ENCODE measurements at places on chromosomes 2 and 18.

DNA sequence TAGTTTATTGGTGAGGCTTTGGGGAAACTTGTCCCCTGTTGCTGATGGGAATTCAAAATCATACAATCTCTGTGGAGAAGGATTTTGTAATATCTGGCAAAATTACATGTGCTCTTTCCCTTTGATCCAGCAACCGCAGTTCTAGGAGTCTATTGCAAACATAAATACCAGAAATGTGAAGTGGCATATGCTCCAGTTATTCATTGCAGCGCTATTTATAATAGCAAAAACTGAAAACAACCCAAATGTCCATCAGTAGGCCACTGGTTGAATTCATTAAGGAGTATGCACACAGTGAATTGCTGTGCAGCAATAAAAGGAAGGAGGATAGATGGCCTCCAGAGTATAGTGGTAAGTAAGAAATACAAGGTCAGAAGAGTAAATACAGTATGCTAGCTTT, 76.5 kb downstream of the HNRNPLL start:
- no peak for DNase-seq

- DNase-seq: no peak
These were observed 27.8 kb downstream of the ANO7 start for GRCh38 chr2:241216211-241216761.

- DNase-seq: no peak
These were observed 223.2 kb downstream of the ANAPC1 start for GRCh38 chr2:111660811-111661210.

- no peak for DNase-seq
These were observed 19.6 kb downstream of the CUL3 start for GRCh38 chr2:224565452-224566035.

DNA sequence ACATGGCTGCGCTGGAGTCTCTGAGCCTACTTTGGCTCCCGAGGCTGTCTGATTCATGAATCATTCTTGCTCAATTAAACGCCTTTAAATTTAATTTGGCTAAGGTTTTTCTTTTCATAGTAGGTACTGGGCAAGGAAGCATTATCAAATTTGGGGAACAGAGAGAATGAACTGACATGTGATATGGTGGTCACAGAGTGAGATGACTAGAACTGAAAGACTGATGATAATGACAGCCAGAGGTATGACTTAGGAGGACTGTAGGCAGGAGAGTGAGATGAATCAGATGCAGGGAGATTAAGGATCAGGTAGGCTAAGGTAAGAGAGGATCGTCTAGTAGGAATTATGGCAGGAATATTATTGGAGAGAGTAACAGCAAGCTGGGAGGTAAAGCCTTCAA, 40.9 kb upstream of the ST8SIA3 start:
- DNase-seq: no peak

DNA sequence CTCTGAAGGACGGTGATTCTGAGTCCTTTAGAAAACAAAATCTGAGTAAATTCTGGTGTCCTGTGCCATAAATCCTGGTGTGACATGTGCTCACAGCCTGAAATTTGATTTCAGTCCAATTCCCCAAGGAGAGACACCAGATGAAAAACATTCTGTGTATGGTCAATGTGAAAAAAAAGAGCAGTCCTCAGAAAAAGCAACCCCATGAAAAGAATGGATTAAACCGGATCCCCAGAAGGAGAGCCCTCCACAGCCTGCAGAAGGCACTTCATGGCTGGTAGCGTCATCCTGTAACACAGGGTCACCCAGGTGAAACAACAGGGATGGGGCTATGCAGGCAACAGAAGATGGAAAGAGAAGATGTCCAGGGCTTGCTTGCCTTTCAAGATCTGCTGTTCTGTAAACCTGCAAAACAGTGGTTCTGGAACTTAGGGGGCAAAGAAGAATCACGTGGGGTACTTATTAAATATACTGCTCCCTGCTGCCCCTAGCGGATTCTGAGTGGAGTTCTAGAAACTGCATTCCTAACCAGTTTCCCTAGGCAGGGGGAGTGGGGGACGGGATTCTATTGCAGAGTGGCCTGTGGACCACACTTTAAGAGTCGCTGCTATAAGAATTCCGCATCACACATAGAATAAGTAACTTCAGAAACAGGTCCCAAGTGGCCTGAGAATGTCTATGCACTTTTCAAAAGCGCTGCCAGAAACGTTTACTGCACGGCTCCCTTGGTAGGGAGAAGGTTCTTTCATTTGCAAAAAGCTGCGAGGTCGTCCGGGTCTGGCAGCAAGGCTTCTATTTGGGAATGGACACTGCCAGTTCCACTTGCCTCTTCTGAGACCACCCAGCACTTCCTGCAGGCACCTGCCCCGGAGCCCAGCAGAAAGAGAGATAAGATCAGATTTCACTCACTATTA, 118.9 kb upstream of the ARL5A start:
- DNase-seq: no peak

- no peak for DNase-seq
These were observed 71.3 kb downstream of the KANSL1L start for GRCh38 chr2:210099940-210100339.

- DNase-seq: no peak
These were observed 41.4 kb downstream of the ATP6V1C2 start for GRCh38 chr2:10762651-10763460.

- no peak for DNase-seq
These were observed 419.2 kb downstream of the NR4A2 start for GRCh38 chr2:155913356-155913755.

- DNase-seq: no peak
These were observed 35.4 kb downstream of the MGAT5 start for GRCh38 chr2:134289225-134289624.

DNA sequence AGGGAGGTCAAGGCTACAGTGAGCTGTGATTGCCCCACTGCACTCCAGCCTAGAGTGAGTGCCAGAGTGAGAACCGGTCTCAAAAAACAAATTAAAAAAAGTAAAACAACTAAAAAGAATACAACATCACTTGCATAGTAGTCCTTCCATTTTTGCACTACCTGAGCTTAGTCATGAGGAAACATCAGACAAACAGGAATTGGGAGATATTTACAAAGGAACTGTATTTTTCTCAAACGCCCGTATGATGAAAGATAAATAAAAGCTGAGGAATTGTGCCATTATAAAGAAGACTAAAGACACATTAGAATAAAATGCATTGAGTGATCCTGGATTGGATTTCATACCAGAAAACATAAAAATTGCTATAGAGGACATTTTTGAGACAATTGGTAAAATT, 50.0 kb upstream of the ATP8B1 start:
- no peak for DNase-seq

DNA sequence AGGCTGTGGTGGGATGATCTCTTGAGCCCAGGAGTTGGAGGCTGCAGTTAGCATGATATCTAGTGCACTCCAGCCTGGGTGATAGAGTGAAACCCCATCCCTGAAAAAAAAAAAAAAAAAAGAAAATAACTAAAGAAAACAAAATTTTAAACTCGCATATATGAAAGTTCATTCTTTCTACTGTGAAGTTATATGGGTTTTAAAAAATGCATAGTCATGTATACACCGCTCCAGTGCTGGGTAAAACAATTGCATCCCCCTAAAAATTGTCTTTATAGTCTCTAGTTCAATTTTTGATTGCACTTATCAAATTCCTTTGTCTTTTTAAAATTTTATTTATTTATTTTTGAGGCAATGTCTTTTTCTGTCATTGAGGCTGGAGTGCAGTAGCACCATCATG, 65.0 kb upstream of the ACYP2 start:
- DNase-seq: no peak

- DNase-seq: no peak
These were observed 15.5 kb upstream of the SIX2 start for GRCh38 chr2:45024600-45025291.

- no peak for DNase-seq
These were observed 6.8 kb downstream of the DNAJB2 start for GRCh38 chr2:219285894-219286425.

DNA sequence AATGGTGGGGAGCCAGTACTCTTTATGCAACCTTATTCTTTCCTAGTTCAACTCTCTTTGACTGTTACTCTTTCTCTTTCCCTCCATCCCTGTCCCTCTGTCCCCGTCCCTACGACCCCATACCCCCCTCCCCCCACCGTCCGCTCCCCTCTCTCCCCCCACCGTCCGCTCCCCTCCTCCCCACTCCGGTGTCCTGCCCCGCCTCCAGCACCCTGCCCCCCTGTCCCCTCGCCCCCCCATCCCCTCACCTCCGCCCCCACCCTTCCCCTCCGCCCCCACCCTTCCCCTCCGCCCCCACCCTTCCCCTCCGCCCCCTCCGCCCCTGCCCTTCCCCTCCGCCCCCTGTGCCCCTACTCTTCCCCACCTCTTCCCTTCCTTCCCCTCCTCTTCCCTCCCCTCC, 128.4 kb downstream of the LPIN1 start:
- DNase-seq: no peak

DNA sequence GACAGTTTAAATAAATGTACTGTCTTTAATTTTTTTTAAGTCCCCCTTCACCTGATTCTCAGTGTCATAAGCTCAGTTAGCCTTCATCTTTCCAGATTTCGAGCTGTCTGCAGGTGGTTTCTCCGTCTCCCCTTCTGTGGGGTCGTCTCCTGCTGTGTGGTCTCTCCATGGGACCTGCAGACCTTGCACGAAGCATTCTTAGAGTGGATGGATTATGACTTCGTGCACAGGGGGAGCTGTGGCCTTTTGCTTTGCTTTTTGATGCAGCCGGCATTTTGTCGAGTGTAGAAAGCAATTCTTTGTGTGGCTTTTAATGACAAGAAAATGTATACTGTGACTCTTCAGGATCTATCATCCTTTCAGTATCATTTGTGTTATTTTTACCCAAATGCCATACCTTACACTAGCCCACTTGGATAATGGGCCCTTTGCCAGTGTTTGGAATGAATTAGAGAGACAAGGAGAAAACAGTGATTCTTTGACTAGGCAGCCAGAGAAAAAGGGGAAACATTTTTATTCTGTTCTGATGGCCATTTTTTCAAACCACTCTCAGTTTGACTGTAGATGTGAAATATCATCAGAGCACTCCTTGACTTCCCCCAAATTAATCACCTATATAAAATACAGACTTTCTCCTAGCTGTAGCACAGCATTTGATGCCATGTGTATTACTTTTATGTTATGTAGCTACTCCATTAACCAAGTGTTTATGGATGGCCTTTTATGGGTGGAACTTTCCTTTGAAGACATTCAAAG, 54.3 kb downstream of the ITGA6 start:
- no peak for DNase-seq

DNA sequence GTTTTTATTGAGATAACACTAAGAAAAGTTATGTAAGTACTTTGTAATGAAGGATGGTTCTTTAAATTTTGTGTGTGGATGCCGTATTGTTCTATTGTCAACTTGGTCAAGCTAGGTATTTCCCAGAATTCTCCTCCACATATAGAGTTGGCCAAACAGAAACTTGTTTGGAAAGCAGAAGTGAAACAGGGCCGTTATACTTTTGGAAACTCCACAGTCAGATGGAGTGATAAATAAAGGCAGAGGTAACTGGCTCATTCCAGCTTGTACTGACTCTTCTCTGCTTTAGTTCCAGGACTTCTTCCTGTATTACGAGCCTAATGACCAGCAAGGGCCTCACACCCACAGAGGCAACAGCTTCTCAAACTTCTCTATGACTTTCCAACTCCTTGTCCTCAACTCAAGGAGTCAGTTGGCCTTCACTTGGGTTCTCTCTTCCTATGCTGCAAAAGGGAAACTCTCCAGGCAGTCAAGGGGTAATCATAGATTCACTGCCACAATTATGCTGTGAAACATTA, 16.4 kb upstream of the STARD7 start:
- DNase-seq: no peak

- no peak for DNase-seq
These were observed 92.5 kb upstream of the ZNF532 start for GRCh38 chr18:58772161-58772560.

- no peak for DNase-seq
These were observed 971.0 kb upstream of the CDH2 start for GRCh38 chr18:29147944-29148343.

GRCh38 chr2:13919981-13920382, 712.5 kb upstream of the LRATD1 start:
- DNase-seq: no peak

GRCh38 chr2:184346338-184346862, 251.9 kb upstream of the ZNF804A start:
- no peak for DNase-seq

- no peak for DNase-seq
These were observed 217.6 kb upstream of the FN1 start for GRCh38 chr2:215653344-215654030.

GRCh38 chr2:71120195-71120594, 9.8 kb downstream of the MCEE start:
- no peak for DNase-seq

- no peak for DNase-seq
These were observed 223.0 kb downstream of the NBAS start for GRCh38 chr2:15337996-15338666.

GRCh38 chr18:48138660-48139430, 208.4 kb upstream of the SMAD2 start:
- DNase-seq: no peak

DNA sequence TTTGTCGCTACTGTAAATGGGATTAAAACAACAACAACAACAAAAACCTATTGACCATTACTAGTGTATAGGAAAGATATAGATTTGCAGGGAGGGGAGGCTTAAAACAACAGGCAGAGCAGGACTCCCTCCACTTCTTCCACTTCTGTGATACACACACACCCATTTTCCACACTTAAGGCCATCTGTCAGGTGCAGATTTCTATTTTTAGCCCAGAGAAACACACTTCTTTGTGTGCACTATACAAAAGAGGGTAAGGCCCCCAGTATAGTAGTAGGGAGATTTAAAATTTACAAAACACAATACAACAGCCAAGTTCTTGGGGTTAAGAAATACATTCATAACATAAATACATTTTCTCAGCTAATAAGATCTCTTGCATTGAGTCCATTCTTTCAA, 22.4 kb downstream of the PTPN2 start:
- DNase-seq: no peak

DNA sequence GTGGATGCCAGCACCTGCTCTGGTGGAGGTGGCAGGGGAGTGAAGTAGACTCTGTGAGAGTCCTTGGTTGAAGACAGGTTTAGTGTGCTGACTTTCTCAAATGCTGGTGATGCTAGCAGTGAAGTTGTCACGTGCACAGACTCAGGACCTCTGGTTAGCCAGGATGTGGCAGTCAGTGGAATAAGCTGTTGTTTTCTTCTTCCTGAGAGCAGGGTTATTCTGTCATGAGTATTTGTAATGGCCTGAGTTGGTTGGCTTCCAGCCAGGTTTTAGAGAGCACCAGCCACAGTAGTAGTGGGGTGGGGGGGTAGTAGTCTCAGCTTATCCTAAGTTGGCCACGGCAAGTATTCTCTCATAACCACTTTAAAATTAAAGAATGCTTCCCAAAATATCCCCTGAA, 238.5 kb upstream of the FBXO11 start:
- DNase-seq: no peak

DNA sequence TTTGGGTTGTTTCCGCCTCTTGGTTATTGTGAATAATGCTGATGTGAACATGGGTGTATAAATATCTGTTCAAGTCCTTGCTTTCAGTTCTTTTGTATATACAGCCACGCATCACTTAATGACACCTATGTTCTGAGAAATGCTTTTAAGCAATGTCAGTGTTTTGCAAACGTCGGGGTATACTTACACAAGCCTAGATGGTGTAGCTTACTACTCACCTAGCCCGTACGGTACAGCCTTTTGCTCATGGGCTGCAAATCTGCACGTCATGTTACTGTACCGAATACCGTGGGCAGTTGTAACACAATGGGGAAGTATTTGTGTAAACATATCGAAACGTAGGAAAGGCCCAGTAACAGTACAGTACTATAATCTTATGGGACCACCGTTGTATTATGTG, 12.4 kb downstream of the RALB start:
- no peak for DNase-seq

GRCh38 chr18:8765783-8766463, 60.6 kb downstream of the MTCL1 start:
- DNase-seq: no peak

Data from activated T-cell treated with anti-CD3 and anti-CD28 coated beads for 48 hours (primary cell).